ENCODE measurements at places on chromosomes 6 and 20.
A peak's percentile ranks its signal among the peaks of the same experiment; 100 is the strongest.

GRCh38 chr6:18080544-18080943, 41.9 kb downstream of the NHLRC1 start:
- DNase-seq: no peak

- DNase-seq: no peak
These were observed 17.6 kb upstream of the PKHD1 start for GRCh38 chr6:52104979-52105378.

- DNase-seq: no peak
These were observed 24.6 kb downstream of the DSTN start for GRCh38 chr20:17594443-17594842.

DNA sequence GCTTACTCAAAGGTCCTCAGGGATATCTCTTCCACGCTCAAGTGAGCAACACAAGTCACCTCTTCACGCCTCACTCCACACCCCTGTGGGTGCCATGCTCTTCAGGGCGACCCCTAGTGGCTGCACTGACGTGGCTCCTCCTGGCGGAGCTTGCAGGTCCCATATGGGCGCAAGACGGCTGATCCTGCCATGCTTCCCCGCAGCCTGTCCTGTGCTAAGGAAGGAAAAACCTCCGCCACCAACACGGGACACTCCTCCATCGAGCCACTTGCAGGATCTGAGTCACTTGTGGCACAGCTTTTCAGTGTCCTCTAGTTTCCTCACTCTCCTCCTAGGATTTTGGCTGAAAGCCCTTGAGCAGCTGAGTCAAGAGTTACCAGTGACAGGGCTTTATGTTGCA, 90.7 kb downstream of the KHDC1L start:
- no peak for DNase-seq

GRCh38 chr20:34693414-34693813, 10.7 kb upstream of the TP53INP2 start:
- no peak for DNase-seq

DNA sequence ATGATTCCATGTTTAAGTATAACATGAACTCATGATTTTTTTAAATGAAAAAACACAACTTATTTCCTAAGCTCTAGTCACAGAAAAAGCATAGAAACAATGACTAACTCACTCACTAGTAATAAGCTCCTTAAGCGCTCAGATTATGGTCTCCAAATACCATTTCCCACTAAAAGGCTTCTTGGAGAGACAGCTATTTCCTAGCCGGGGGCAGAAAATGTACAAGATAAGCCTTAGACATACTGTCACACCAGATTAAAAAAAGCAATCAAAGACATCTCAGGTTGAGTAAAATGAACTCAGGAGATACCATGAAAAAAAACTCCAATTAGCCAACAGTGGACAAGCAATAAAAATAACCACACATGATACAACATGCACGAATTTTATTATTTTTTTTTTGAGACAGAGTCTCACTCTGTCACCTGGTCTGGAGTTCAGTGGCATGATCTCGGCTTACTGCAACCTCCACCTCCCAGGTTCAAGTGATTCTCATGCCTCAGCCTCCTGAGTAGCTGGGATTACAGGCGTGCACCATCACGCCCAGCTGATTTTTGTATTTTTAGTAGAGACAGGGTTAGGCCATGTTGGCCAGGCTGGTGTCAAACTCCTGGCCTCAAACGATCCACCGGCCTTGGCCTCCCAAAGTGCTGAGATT, 14.9 kb downstream of the SRPK1 start:
- no peak for DNase-seq

GRCh38 chr20:48822879-48823385, 4.9 kb downstream of the PREX1 start:
- DNase-seq: no peak

DNA sequence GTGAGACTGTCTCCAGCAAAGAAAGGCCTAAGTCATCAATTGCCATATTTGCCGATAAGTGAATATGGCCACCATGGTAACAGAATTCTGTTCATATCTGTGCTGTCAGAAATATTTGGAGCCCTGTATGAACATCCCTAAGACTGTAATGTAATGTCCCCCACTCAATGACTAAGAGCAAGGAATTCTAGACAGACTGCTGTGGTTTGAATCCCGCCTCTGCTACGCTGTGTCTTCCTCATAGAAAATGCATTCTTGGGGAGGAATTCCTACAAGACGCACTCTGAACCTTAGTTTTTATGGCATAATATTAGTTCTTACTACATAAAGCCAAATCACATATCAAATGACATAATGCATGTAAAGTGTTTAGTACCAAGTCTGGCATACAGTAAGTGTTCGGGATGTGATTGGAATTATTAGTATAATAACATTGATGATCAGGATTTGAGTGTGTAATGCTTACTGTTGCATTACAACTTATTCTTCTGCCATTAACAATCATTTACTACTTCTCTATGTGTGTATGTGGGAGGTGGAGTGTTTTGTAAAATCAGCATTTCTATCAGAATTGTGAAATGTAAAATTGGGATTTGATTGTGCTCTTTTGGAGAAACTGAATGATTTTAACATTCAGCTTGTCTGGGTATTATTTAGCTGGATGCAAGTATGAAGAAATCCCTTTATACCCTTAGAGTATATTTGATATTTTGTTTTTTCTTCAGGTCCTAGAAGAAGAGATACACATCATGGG, 103.0 kb downstream of the OLIG3 start:
- DNase-seq: no peak

DNA sequence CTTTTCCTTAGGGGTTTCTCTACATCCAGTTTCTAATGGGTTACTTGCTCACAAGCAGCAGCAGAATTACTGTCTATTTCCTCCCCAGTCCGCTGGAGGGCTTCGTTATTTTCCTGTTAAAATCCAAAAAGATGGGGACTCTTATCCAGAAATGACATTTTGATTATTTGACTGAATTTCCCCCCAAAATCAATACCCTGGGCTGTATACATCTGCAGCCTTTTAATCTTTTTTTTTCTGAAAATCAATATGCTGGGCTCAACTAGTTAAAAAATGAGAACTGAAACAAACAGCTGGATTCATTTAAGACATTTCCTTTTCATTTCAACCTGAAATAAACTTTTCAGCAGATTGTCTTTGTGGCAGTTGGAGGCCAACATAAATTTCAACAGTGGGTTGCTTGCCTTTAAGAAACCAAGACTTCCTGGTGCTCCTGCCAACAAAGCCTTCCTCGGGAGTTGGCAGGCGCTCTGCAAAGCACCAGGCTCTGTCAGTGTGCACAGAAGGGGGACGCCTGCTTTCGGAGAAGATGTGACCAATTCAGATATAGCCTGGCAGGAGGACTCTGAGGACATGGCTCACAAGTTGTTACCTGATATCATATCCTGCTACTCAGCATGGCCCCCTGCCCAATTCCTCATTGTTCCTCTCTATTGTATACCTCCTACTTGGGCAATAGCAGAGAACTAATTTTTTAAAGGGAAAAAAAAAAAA, 204.7 kb upstream of the ARG1 start:
- DNase-seq: peak; percentile 5

DNA sequence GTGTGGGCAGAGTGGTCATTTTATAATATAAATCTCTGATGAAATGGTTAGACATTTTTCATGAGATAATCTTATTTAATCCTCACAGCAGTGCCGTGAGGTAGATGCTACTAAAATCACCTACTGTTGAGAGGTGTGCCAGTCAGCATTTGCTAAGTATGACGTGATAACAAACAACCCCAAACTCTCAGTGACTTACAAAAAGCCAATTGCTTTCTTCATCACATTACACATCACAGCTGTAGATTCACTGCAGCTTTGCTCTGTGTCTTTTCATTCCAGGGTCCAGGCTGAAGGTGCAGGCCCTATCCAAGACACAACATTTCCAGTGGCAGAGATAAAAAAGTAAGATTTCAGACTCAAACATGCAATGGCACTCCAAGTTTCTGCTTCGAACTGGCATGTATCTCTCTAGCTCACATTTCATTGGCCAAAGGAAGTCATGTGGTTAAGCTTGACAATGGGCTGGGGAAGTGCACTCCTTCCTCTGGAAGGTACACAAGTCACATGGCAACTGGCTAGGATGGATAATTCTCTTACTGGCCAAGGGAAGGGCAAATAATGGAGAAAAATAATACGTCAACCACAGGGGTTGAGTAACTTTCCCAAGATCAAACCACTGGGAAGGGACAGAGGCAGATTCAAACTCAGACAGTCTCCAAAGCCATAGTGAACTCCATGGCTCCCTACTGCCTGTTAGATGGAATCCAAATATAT, 69.5 kb upstream of the EPB41L1 start:
- no peak for DNase-seq

DNA sequence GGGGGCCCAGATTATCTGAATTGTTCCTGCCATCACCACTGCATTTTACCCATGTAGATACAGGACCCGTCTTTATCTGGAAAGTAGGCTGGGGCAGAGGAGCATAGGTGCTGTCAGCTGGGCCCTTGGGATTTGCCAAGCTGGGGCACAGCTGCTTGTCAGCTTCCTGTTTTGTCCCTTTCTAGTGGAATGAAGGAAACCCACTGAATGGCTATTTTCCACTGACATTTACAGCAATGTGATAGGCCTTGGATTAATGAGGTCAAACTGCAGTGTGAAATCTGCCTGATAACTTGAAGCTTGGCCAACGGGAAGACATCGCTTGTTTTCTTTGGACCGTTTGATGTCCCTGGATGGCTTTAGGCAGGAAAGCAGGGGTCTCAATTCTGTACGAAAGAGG, 6.7 kb downstream of the PPP1R16B start:
- no peak for DNase-seq

- peak; percentile 18 for DNase-seq
These were observed 166.5 kb upstream of the MYLIP start for GRCh38 chr6:15962449-15962764.

DNA sequence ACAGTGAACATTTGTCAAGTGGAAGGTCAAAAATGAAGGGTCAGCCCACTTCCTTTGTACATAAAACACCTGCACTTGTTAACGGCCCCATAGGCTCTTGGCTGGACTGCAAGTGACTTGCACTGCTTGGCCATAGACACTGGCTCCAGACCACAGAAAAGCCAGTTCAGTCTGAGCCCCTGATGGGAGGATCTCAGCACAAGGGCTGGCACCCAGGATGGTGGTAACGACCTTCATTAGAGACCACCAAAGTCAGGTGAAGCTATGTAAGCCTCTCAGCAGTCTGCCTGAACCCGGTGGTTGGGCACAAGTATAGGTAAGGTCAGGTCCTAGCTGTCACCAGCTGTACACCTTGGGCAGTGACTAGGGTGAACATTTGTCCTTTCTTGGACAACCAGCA, 16.1 kb downstream of the PLAGL2 start:
- no peak for DNase-seq

- no peak for DNase-seq
These were observed 16.2 kb downstream of the TNXB start for GRCh38 chr6:32092760-32093497.

- DNase-seq: no peak
These were observed 14.5 kb downstream of the CHMP4B start for GRCh38 chr20:33825340-33826269.

DNA sequence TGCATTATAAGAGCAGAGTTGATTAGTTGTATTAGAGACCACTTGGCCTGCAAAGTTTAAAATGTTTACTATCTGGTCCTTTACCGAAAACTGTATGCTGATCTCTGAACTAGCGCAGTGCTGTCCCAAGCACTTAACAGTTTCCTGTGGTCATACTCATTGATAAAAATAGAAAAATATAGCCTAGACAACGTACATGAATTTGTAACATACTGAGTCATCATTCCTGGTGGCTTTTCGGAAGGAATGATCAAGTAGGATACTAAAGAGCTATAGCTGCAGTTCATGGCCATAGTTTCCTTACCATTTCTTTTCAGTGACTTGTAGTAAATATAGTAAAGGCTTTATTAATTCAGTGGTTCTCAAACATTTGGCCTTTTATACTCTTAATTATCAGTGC, 18.4 kb downstream of the TTK start:
- no peak for DNase-seq

GRCh38 chr6:45665859-45666258, 288.1 kb upstream of the SUPT3H start:
- no peak for DNase-seq

DNA sequence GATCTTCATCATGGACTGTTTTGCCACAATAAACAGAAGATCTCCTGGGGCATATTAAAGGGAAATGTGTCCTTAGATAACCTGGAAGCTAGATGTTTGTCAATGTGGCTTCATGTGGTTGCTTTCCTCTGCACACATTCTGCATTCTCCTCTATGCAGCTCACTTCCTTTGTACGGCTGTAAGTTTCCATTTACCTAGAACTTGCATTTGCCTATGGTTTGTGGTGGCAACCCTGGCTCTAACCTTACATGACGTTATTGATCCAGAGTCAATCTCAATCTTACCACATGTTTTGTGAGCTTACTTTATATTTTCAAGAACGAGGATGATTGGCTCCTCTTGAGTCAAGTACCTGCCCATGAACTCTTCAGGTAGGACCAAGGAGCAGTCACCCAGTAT, 863.1 kb downstream of the MAFB start:
- no peak for DNase-seq

DNA sequence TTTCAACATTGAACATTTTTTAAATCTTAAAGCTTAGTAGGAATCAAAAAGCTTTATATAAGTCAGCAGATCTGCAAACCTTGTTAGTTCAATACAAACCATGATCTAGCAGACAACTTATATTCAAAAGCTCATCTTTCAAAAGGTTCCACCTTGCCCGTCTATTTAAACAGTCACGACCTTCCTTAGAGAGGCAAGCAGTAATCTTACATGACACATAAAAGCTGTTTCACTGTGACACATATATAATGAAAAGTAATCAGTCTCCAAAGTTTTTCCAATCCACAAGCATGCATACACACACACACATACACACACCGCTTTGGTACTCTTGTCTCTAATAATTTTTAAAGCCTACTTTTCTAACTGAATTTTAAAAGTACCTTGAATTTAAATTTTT, 12.9 kb downstream of the SOD2 start:
- DNase-seq: no peak

DNA sequence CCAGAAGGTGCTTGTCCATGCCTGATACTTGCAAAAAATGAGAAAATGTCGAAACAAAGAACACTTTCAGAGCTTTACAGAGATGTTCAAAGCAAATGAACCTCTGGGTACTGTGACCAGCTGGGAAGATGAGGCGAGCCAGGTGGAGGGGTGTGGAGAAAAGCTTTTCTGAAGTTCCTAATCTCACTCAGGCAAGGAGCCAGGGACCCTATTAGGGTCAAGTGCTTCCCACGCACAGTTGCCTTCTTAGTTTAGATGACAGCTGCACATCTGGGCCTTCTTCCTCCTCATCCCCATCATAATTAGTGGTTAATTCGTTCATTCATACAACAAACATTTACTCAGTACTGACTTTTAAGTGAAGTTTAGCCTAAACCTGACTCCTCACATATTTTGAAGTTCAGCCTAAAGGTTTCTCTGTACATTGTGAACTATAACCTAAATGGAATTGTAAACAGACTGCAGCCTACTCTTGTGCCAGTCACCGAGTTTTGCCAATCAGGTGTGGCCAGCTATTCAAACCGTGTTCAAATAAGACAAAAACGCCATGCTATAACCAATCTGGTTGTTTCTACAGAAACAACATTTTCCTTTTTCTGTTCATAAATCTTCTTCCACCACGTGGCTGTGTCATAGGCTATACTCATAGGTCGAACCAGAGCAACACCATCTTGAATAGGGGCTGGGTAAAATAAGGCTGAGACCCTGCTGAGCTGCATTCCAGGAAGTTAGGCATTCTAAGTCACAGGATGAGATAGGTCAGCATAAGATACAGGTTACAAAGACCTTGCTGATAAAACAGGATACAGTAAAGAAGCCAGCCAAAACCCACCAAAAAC, 19.3 kb upstream of the AHCY start:
- DNase-seq: no peak
